Pons (tissue), 1 donor: ENCODE measurements at places on chromosomes 5 and 9.

DNA sequence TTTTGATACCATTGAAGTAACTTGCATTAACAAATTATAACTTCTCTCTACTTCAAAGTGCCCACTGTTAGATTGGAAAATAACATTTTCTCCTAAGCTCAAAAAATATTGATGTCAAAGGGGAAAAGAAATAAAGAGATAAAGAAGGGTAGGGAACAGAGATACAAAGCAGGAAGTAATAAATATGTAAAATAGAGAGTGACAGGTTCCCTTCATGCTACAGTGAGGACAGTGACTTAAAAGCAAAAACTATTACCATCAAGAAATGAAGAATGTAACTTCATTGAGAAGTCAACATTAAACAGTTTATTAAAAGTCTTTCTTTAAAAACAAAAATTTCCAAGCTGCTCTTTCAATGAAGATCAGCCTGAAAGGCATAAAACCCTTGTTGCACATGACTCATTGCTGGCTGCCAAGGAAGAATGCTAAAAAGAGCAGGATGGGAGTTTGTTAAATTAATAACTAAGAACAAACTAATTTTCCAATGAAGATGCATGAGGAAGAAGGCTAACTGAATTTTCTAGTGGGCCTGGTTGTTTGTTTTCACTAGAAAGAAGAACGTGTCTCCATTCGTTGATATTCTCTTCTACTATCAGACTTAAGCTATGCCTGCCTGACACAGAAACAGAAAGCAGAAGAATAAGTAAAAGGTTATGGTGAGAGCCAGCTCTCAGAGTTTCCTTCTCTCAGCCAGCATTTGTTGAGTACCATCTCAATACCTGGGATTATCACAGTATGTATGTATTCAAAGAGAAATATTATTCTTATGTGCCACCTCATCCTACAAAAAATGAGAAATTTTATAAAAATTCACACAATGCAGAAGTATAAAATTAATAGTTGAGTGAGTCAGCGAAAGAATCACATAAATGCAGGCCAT lies 197.8 kb upstream of the NREP start:
- no peak for DNase-seq

- no peak for DNase-seq
Measured at GRCh38 chr5:108660291-108660690, 87.4 kb upstream of the FER start.

DNA sequence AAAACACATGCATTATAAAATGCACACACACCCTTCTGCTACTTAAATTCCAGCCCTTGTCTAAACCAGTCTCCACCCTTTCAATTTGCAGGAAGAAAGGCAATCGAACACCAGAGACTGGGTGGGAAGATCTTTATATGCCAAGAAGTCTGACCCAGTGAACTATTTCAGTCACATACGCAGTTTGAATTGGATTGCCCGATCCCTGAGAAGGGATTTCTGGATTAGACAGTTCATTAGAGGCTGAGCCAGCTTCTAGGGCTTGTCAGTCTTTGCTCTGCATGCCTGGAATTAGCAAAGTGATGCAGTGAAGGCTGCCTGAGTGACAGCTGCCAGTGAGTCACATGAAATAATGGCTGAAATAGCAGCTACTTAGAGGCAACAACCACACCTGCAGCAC lies 159.9 kb downstream of the PPP2R2B start:
- no peak for DNase-seq

- DNase-seq, result no peak
Measured at GRCh38 chr5:95102687-95103086, 182.2 kb downstream of the MCTP1 start.

DNA sequence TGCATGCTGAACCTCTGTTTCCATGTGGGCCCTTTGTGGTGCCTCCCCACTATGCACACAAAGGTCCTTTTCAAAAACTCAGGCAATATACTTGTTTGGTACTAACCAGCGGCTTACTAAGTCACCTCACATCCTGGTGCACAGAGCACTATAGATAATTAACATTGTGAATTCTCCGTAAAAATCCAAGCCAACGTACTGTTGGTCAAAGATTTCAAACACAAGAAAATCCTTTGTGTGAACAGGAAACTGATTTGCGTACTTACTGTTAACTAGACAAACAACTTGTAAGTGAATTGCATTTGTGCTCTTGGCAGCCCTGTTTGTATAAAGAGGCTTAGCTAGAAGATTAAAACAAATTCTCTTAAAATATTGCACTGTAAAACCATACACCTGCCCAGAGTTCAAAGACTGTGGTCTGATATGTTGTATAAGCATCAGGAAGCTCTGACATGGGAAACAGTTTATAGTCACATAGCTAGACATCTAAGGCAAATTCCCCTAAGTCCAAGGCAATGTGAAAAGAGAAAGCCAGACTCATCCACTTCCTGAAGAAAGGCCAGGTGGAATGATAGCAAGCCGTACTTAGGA lies 125.0 kb upstream of the SLC12A2 start:
- DNase-seq, result peak; percentile 31

- DNase-seq, result no peak
Measured at GRCh38 chr9:75754080-75754479, 136.4 kb upstream of the PCSK5 start.

- no peak for DNase-seq
Measured at GRCh38 chr5:20224046-20224445, 236.0 kb upstream of the CDH18 start.

DNA sequence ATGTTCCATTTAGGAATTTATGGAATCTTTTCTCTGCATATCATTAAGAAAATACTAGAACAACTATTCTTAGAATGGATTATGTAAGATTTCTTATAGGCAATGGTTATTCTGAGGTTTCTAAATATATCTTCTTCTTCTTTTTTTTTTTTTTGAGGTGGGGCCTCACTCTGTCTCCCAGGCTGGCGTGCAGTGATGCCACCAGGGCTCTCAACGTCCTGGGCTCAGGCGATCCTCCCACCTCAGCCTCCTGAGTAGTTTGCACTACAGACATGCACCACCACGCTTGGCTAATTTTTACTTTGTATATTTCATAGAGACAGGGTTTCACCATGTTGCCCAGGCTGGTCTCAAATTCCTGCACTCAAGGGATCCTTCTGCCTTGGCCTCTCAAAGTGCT lies 137.2 kb downstream of the SREK1 start:
- no peak for DNase-seq

DNA sequence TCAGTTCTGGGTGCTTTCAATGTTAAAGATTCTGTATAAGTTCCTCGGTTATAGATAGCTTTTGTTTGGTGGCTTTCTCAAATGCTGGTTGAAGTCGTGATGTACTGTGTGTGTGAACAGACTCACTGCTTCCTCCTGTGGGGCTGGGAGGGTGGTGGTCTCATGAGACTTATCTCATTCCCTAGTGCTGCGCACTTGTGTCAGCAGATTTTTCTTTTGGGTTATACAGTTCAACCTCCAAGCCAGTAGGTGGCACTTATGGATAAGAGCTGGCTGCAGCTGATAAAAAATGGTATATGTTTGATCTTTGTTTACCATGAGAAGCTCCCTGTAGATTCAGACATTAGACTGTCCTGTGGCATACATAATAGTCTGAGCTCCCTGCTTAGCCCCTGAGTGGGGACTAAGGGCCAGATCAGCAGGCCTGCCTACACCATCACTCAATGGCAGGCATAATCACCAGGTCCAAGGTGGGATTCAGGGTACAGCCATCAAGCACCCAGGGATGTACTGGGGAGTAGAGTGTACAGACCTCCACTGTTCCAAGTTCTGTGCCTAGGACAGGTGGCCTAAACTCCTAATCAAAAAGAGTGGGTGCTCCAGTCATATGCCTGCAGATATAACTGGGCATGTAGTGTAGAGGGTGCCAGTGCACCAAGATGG lies 174.2 kb downstream of the OXCT1 start:
- no peak for DNase-seq

- no peak for DNase-seq
Measured at GRCh38 chr9:74078647-74079046, 418.5 kb upstream of the RORB start.

- no peak for DNase-seq
Measured at GRCh38 chr5:78974601-78975000, 10.5 kb downstream of the ARSB start.

DNA sequence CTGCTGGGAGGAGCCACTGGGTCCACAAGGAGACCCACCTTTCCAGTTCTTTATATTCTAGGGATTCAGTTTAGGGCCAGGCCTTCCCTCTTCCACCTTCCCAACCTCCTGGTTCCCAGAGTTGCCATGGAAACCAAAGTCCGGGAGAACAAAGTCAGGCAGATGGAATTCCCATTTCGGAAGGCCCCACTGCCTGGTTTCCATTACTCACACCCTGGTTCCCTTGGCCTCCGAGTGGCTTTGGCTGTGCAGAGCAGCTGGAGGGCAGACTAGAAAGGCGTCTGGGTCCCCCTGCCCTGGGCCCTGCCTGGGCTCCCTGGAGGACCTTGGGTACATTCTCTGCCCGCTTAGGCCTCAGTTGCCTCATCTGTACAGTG lies 136.1 kb downstream of the RGS3 start:
- DNase-seq, result no peak

GRCh38 chr5:146630472-146630871 lies 114.5 kb upstream of the GPR151 start:
- no peak for DNase-seq

DNA sequence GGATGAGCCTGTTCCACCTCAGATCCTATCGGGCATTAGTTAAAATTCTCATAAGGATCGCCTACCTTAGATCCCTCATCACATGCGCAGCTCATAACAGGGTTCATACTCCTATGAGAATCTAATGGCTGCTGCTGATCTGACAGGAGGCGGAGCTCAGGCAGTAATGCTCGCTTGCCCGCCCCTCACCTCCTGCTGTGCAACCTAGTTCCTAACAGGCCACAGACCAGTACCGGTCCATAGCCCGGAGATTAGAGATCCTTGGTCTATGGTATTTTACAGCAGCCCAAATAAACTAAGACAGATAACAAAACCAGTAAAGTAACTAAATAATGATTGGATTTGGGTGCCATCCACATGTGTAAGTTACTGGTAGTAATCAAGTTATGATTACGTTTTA lies 17.5 kb downstream of the GOLPH3 start:
- DNase-seq, result no peak

GRCh38 chr5:54902791-54903473 lies 82.5 kb downstream of the ESM1 start:
- DNase-seq, result no peak

GRCh38 chr5:141843156-141843927 lies 34.9 kb downstream of the PCDH1 start:
- no peak for DNase-seq

- no peak for DNase-seq
Measured at GRCh38 chr9:112868461-112868860, 22.2 kb downstream of the SLC46A2 start.

DNA sequence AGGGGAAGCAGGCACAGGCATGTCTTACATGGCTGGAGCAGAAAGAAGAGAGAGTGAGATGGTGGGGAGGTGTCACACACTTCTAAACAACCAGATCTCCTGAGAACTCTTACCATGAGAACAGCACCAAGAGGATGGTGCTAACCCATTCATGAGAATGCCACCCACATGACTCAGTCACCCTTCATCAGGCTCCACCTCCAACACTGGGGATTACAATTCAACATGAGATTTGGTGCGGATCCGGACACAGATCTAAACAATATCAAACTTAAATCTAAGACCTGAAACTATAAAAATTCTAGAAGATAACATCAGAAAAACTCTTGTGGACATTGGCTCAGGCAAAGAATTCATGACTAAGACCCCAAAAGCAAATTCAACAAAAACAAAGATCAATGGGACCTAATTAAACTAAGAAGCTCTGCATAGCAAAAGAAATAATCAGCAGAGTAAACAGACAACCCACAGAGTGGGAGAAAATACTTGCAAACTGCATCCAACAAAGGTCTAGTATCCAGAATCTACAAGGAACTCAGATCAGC lies 65.4 kb downstream of the SPATA31C2 start:
- no peak for DNase-seq

- no peak for DNase-seq
Measured at GRCh38 chr9:37447111-37447510, 18.1 kb downstream of the ZBTB5 start.

GRCh38 chr9:13063880-13064459 lies 215.5 kb downstream of the MPDZ start:
- no peak for DNase-seq

GRCh38 chr9:113160571-113160970 lies 9.8 kb downstream of the SLC31A2 start:
- no peak for DNase-seq

GRCh38 chr9:105978336-105978735 lies 284.0 kb downstream of the TMEM38B start:
- DNase-seq, result peak; percentile 94

DNA sequence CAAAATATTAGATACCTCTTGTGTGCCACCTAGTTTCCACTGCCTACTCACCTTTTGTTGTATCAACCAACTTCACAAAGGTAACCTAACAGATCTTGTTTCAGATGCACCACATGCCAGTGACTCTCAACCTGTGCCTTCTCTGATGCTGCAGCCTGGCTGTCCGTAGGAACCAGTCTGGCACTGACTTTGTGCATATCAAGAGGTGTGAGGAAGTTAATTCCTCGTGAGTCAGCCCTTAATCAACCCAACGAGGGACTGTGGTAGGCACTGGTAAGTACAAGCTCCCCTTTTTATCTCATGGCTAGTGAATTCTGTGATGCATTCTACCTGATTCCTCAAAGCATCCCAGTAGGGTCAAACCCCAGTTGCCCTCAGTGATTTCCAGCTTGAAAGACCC lies 215.4 kb upstream of the CTNND2 start:
- DNase-seq, result no peak

DNA sequence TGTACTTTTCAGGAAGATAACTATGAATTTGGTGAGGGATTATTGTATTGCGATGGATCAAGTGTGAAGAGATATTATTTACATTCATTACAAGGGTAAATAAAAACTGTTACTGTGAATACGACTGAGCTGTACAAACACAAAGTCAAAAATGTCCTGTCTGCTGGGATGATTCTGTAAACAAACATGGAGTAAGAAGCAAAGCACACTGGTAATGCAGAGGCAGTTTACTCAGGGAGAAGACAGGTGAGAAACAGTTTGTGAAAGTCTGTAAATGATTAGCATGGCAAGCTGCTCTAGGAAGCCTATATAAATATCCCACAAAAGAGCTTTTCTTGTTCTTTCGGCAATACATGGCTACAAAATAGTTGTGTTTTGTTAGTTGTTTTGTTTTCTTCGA lies 115.4 kb upstream of the GNA14 start:
- no peak for DNase-seq

DNA sequence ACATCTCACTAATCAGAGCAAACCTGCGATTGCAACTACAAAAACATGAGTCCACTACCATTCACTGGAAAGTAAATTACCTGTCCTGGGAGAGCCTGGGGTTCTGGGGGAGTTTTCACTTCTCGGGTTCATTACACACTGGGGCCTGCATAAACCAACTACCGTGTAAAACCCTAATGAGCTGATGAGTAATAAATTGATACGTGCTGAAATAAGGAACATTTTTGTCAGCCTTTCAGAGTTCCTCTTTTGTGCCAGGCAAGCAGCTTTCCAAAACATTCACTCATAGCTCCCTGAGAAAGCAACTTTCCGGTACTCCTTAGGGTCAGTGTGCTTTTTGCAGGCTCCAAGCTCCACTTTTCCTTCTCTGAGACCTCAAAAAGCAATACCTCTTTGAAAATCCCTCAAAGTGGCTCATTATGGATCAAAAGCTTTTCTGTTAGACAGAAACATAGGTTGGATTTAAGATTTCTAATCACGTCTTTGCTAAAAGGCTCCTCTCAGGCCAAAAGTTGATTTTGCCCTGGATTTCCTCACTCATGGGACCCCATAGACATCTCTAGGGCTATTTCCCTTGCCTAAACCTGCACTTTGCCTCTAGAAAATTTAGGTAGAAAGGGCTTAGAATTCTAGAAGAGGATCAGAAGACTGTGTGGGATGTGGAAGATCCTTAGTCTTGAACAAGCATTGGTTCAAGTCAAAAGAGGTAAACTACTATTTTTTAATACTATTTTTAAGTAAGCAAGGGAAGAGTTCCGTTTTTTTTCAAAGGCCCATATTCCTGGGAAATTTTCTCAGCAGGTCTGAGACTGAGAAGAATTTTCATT lies 74.8 kb downstream of the ST8SIA4 start:
- DNase-seq, result peak; percentile 43
